DMS 273 treated with DMSO at 0.1 percent for 48 hours (cell line): ENCODE measurements at places on chromosomes 5 and 9.

GRCh38 chr5:169290895-169291294, 10.0 kb downstream of the SLIT3 start:
- no peak for DNase-seq

DNA sequence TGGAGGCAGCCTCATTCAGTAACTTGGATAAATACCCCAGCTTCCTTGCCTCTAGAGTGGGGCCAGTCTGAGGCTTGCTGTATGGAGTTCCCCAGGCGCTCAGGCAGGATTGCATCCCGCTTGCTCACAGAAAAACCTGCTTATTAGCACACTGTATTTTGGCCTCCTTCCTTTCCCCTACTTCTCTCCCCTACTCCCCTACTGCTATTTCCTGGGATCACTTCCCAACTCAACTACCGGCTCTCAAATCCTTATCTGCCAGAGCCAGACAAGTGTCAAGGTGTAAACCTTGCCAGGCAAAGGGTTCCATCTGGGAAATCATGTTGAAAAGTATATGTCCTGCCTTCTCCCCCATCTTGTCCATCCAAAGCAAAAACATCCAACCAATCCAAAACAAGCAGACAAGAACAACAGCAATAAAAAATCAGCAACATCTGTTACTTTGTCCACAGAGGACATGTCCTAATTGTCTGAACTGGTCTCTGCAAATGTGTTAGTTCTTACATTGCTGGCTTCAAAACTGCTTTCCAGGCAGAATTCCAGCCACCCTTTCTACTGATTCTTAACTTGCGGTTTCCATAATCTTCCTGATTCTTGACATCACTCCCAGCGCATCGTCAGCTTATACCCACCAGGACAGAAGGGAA, 164.1 kb upstream of the SEMA6A start:
- no peak for DNase-seq

DNA sequence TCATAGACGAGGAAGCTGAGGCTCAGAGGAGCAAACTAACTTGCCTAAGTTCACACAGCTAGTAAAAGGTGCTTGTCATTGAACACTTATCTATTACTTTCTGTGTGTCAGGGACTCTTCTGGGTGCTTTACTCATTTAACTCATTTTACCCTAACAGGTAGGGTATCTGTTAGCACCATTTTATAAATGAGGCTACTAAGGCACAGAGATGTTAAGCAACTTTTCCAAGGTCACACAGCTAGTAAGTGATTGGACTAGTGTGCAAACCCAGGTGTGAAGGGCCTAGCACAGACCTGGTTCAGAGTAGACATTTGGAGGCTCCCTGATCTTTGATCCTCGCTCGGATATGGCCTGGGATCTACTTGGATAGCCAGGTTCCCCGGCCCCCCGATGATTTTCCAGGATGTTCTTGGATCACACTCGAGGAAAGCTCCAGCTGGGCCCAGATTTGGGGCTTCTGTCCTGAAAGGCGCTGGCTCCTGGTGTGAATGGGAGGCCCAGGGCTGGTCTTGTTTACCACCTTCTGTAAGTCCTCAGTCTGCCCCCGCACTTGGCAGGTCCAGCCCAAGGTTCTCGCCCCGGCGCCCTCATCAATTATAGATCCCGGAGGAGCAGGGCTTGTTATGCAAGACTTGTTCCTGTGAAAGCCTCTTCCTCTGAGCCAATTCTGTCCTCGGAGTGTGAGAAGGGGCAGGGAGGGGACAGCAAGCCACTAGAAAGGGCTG, 37.5 kb downstream of the GSN start:
- DNase-seq, result no peak

- peak; percentile 65 for DNase-seq
Measured at GRCh38 chr5:159262472-159262858, 625 bp upstream of the UBLCP1 start.

GRCh38 chr9:126261584-126262356, 64.9 kb upstream of the MVB12B start:
- no peak for DNase-seq

GRCh38 chr5:53110156-53110555, 599 bp upstream of the MOCS2 start:
- DNase-seq, result no peak

DNA sequence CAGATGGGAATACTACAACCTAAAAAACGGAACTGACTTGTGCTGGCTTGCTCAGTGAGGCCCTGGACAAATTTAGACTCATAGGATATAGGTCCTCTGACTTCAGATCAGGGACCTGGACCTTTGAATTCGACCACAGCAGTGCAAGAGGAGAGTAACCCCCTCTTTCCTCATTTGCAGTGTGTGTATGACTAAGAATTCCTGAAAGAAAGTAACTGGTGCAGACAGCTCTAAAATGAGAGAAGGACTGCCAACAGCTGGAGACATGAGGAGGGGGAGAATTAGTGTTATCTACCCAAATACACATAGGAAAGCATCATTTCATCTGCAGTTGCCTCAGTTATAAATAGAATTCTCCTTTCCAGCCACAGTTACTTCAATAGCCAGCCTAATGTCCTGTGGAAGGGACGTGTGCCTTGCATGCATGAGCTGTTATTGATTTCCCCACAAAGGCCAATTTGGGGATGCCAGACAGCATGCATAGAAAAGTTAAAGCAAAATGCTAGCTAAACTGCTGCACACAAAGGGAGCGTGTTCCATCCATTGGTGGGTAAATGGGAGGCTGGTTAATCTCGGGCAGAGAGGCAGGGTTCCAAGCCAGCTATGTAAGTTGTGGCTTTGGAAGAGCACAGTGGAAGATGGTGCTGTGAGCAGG, 442.7 kb downstream of the CDK5RAP2 start:
- no peak for DNase-seq

- DNase-seq, result no peak
Measured at GRCh38 chr9:125932746-125933455, 185.7 kb downstream of the PBX3 start.

- no peak for DNase-seq
Measured at GRCh38 chr5:151740958-151741373, 17.5 kb downstream of the ATOX1 start.

DNA sequence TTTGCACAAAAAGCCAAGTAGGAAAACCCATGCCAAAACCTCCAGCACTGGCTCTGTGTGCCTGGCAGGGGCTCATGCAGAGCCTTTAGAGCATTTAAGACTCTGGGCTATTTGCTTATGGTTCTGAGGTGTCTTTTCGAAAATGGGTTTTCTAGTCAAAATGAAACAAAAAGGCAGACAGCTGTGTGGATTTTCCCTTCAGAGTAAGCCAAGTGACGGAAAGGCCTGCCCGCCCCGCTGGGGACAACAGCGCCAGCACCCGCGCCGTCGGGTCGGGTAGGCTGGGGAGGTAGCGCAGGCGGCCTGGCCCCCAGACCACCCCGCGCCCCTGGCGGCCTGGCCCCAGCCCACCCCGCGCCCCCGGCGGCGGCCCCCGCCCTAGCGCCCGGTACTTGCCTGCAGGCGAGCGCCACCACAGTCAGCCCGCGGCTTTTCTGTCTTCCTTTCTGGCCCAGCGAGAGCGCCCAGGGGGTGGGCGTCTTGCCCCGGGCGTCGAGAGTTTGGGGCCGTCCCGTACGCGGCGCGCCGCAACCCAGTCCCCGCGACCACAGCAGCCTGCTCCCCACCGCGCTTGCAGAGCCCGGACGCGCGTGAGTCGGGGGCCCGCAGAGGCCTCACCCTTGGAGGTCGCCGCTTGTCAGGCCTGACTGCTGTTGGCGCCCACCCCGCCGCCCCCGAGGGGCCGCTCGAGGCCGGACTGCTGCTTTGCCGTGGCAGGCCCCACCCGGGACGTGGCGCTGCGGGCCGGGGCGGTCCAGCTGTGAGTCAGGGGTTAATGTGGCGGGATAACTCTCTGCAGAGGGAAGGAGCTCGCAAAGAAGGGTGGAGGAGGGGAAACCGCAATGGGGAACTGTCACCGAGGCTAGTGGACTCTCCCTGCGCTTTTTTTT, at the start of gene TICAM2:
TICAM2 (minus strand) TSS at position 779 of the 890 bp plus-strand sequence. CDS start 21,223 bp downstream, outside the sequence.
- DNase-seq, result no peak

DNA sequence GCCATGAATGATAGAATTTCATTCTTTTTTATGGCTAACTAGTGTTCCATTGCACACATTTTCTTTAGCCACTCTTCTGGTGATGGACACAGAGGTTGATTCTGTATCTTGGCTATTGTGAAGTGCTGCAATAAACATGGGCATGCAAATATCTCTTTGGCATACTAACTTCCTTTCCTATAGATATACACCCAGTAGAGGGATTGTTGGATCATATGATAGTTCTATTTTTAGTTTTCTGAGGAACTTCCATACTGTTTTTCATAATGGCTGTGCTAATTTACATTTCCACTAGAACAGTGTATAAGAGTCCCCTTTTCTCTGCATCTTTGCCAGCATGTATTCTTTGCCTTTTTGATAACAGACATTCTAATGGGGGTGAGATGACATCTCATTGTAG, 50.4 kb upstream of the CDK5RAP2 start:
- DNase-seq, result no peak

GRCh38 chr9:109733690-109734089, 46.3 kb upstream of the PALM2AKAP2 start:
- no peak for DNase-seq

DNA sequence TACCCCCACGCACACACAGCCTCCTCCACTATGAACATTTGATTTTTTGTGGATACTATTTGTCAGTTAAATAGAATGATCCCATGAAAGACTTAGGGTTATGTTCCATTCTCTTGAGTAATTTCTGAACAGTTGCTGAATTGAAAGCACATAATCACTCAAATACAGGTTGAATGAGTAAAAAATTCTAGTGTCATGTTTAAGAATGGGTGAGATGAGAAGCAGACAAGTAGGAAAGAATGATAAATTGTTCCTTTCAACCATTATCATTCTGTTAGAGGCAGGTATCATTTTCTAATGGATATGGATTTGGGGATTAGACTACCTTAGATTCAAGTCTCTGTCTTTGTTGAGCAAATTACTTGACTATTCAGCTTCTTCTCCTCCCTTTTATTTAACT, 19.3 kb downstream of the RAD50 start:
- no peak for DNase-seq

DNA sequence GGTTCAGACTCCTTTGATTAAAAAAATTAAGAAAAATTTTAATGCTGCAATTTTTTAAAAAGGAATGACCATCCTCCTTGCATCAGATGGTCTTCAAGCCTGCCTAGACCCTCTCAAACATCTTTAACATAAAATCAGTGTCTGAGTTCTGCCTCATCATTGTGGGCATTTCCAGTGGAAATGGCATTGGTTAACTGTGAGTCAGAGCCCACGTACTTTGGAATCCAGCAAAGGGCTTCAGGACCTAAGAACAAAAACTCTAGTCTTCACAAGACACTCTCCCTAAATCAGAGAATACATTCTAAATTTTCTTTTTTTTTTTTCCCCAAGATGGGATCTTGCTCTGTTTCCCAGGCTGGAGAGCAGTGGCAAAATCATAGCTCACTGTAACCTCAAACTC, 9.4 kb upstream of the C5orf15 start:
- DNase-seq, result no peak

DNA sequence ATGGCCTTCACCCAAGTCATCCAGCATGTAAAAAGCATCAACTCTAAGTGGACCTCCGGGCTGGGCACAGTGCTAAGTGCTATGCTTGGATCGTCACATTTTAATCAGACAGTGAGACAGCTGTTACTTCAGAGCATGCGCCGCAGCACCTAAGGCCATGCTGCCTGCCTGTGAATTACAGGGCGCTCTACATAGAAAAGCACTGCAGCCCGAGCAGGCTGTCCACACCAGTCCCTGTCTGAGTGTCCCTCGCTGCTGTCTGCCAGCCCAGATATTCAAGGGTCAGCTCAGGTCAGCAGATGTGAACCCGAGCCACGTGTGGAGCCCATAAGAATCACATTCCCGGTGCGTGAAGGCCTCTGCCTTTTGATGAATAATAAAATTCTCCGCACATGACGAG, 37.1 kb downstream of the AK8 start:
- no peak for DNase-seq

DNA sequence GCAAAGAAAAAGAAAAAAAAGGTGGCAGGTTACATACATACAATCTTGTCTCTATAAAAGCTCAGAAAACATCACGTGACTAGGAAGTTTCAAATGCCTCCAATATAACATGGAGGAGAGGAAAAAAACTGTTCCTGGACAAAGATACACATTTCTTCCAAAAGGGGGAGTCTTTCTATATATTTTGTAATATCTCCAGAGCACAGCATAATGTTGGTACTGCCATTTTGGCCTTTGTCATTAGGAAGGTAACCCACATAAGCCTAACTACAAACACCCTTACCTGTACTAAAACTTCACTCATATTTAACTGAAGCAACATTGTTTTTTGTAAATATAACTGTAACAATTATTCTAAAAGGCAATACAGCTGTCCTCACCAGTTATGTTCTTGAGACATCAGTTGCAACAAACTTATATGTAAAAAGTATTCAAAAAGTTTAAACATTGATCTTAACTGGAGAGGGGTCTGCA, 1.2 kb upstream of the BTF3 start:
- peak; percentile 92 for DNase-seq

DNA sequence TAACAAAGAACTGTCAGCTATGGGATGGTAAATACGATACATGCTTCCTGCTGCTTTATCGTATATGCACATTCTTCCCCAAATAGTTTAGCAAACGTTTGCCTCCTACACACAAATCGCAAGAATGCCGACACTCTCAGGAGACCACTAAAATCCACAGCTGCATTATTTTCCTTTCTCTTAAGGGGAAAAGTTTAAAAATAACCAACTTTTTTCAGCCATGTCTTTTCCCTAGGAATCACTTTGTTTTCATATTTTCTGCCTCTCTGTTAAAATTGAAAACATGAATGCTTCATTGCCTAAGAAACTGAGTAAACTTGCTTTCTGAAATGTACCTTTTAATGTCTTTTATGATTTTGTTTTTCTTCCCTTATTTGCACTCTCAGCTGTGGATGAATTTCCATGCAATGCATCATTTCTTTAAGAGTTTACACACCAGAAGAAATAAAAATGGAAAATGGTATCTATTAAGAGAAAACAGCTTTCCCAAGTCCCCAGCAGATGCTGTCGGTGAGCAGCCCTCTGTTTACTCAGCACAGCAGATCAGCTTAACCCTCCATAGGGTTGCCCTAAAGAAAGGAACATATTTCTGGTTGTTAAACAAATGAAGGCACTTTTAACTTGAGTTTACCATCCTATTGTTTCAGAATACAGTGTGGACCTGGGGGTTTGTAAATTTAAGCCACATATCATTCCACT, 66.2 kb downstream of the IZUMO3 start:
- DNase-seq, result no peak

- no peak for DNase-seq
Measured at GRCh38 chr5:3107156-3107611, 355.7 kb upstream of the IRX2 start.

GRCh38 chr5:17398431-17398830, 99.6 kb upstream of the TAF11L2 start:
- peak; percentile 60 for DNase-seq

DNA sequence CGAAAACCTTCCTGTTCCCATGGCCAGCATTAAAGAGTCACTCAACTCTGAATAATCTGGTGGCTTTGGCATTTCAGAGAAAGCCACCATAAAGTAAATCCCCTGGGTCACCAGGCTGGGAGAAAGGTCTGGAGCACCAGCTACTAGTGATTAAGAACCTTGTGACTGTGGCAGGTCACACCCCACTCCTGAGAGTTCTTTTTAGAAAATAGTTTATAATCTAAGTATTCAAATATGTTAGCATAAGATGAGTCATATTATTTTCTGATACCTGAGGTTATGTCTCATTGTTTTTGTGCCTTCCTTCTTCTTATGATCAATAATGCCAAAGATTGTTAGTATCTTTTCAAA, 351.7 kb downstream of the ARRDC3 start:
- DNase-seq, result no peak

- DNase-seq, result no peak
Measured at GRCh38 chr5:62969409-62970120, 390.9 kb downstream of the LRRC70 start.

GRCh38 chr9:78000221-78000620, 31.4 kb downstream of the GNAQ start:
- no peak for DNase-seq

GRCh38 chr5:9482381-9482780, 63.5 kb downstream of the SEMA5A start:
- DNase-seq, result no peak
